Fibroblast of lung (primary cell): ENCODE measurements at places on chromosomes 12 and 14. TPM values are rescaled to one million over a fixed set of nuclear protein-coding genes. Genes with fewer than 3 reads are reported as not detected.

The NGB gene
- total RNA-seq, result not detected in 2 replicates

The TRAF3 gene
- total RNA-seq, result 14.4 and 16.2 TPM in 2 replicates

The A2M gene
- total RNA-seq, result 95.0 and 239 TPM in 2 replicates

The AICDA gene
- not detected in 2 replicates for total RNA-seq

The RERG gene
- 0.26 and 0.33 TPM in 2 replicates for total RNA-seq

The SLC5A8 gene
- not detected in 2 replicates for total RNA-seq

The ERP27 gene
- 0.17 TPM in 1 of 2 replicates, not detected in the other for total RNA-seq

The KCNJ8 gene
- total RNA-seq, result 7.4 and 13.2 TPM in 2 replicates

The DPF3 gene
- 3.6 and 13.7 TPM in 2 replicates for total RNA-seq

The IGFBP6 gene
- 592 and 973 TPM in 2 replicates for total RNA-seq

The CAND1 gene
- total RNA-seq, result 101 and 103 TPM in 2 replicates

The ISCU gene
- 226 and 313 TPM in 2 replicates for total RNA-seq

The TPPP2 gene
- not detected in 2 replicates for total RNA-seq

The EIF2S3B gene
- total RNA-seq, result 1.7 and 1.8 TPM in 2 replicates

The IL22 gene
- total RNA-seq, result not detected in 2 replicates

The AKAP3 gene
- 1.5 and 2.8 TPM in 2 replicates for total RNA-seq

The IGF1 gene
- total RNA-seq, result 0.83 and 1.3 TPM in 2 replicates

The SRGAP1 gene
- 17.5 and 30.2 TPM in 2 replicates for total RNA-seq

The NTS gene
- not detected in 2 replicates for total RNA-seq

The ESR2 gene
- 0.26 and 0.66 TPM in 2 replicates for total RNA-seq

The USP44 gene
- 27.2 and 27.4 TPM in 2 replicates for total RNA-seq

The PRKD1 gene
- total RNA-seq, result 15.9 and 20.1 TPM in 2 replicates

The CCDC197 gene
- total RNA-seq, result not detected in 2 replicates

The CPNE6 gene
- total RNA-seq, result not detected in 2 replicates
